NB4 (cell line): ENCODE measurements at places on chromosomes 12 and 14.

- DNase-seq = no peak
Observed at GRCh38 chr14:53183056-53183455, 29.9 kb upstream of the DDHD1 start.

DNA sequence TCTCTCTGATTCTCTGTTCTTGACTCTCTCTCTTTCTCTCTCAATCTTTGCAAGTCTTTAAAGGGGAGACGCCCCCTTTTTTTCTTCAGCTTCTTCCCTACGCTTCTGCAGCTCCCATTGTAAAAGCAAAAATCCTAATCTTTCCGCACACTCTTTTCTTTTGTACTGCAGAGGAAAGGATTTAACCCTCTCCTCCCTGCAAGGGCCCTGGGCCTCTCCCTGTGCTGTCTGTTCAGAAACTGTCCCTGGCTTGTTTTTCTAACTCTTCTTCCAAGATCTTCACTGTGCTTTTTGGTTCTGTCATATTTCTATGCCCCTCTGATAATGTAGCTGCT is 10.9 kb upstream of the SALL2 start:
- DNase-seq = no peak

GRCh38 chr12:110088936-110089335 is 35.2 kb upstream of the IFT81 start:
- DNase-seq = peak; percentile 71

GRCh38 chr14:91349481-91350074 is 68.0 kb downstream of the CCDC88C start:
- DNase-seq = no peak

GRCh38 chr14:79730953-79731352 is 480.4 kb downstream of the DIO2 start:
- no peak for DNase-seq

- no peak for DNase-seq
Observed at GRCh38 chr14:90344331-90345238, 12.8 kb upstream of the NRDE2 start.

- DNase-seq = peak; percentile 40
Observed at GRCh38 chr12:82688596-82688995, 1.9 kb downstream of the TMTC2 start.

DNA sequence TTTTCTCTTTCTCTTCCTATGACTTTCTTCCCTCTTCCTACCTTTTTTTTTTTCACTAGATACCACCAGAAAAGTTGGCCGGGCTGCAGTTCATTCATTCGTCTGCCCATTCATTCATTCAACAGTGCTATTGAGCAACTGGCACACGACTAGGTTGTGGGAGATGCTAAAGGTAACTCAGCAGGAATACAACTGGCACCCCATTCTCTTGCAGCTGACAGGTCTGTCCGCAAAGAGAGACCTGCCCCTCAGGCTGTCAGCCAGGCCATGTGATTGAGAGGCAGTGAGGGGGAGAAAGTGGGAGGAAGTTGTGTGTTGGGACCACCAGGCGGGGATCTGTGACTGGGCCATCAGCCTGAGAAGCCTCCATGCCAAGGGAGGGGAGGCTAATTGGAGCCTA is 105.2 kb downstream of the TSPAN9 start:
- DNase-seq = no peak

GRCh38 chr12:92703786-92704185 is 997 bp downstream of the PLEKHG7 start:
- no peak for DNase-seq

DNA sequence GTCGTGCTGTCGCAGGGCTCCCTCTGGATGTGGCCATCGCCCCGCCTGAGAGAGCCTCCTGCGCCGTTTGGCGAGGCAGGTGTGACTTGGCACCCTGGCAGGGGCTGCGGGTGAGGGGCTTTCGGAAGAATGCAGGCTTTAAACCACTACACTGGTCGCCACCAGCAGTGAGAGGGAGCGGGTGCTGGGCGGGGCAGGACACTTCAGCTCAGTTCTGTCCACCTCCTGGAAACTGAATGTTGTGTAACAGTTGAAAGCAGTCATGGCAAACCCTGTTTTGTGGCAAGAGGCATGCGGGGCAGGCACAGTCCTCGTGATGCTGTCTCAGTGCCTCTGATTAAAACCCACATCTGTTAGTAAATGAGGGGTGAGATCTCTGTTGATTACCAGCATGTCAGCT is 55.9 kb downstream of the AACS start:
- DNase-seq = no peak

DNA sequence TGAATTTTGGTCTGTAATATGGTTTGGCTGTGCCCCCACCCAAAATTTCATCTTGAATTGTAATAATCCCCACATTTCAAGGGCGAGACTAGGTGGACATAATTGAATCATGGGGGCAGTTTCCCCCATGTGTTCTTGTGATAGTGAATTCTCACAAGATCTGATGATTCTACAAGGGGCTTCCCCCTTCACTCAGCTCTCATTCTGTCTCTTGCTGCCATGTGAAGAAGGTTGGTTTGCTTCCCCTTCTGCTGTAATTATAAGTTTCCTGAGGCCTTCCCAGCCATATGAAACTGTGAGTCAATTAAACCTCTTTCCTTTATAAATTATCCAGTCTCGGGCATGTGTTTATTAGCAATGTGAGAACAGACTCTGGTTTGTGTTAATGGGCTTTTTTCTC is 5.9 kb downstream of the LRRC9 start:
- DNase-seq = no peak

DNA sequence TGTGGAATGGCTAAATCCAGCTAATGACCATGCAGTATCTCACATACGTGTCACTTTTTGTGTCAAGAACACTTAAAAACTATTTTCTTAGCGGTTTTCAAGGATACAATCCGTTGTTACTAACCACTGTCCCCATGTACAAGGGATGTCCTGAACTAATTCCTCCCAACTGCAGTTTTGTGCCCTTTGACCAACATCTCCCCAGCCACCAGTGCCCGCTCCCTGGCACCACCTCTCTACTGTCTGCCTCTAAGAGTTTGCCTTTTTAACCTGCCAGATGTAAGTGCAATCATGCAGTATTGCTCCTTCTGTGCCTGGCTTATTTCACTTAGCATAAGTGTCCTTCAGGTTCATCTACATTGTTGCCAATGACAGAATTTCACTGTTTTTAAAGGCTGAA is 315.7 kb downstream of the TMEM121 start:
- DNase-seq = no peak

DNA sequence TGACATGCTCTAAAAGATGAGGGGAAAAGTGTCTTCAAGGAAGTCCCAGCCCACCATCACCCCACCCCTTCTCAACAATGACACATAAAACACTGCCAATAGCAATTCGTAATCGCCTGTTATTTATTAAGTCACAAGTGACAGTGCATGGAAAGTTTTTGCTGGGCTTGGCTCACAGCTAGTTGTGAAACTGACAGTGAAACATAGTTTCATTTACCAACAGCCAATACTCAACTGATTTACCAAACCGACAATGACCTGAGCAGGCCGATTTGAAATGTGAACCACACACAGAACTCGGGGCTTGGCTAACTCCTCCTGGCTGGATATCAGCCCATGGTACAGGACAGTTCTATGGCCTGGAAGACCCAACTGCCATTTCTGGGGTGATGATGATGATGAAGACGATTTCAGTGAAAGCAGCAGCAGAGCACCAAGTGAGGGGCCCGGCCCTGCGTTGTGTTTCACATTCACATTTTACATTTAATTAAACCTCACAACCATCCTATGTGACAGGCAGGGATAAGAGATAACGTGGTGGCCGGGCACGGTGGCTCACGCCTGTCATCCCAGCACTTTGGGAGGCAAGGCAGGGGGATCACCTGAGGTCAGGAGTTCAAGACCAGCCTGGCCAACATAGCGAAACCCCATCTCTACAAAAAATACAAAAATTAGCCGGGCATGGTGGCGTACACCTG is 42.7 kb downstream of the CAMKK2 start:
- DNase-seq = no peak

DNA sequence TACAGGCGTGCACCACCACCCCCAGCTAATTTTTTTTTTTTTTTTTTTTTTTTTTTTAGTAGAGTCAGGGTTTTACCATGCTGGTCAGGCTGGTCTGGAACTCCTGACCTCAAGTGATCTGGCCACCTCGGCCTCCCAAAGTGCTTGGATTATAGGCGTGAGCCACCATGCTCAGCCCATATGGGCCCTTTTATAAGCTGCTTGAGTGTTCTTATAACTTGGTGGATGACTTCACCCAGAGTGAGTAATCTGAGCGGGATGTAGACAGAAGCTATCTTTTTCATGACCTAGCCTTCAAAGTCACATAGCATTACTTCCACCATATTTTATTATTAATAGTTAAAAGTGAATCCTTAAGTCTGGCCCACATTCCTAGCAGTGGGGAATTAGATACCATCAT is 16.4 kb downstream of the BBOF1 start:
- no peak for DNase-seq

- no peak for DNase-seq
Observed at GRCh38 chr14:65696801-65697200, 284.3 kb downstream of the FUT8 start.

GRCh38 chr12:110102255-110102654 is 21.9 kb upstream of the IFT81 start:
- DNase-seq = peak; percentile 87

GRCh38 chr14:101560534-101561113 is 671 bp upstream of the DIO3 start:
- DNase-seq = no peak

DNA sequence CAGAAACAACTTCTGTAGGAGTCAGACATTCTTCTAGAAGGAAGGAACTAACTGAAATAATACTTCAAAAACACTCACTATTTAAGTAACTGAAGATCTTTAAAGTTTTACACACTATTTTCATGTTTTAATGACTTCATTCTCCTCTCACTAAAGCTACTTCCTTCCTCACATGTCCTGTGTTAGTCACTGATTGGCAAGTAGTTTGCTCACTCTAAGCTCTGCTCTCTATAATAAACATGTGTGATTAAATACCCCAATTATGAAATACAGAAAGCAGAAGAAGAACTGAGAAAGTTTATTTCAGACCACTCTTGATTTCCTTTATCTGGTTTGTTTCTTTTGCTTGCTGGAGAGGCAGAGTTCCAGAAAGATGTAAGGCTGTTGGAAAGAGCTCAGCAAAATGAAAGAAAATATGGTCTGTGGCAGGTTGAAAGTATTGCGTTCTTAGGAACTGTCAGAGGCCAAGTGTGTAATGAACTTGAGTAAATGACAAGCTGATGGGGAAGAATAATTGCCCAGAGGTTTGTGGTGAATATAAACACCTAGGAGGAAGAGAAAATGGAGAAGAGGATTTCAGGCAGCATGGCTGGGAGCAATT is 522.0 kb upstream of the SEL1L start:
- DNase-seq = no peak

- DNase-seq = no peak
Observed at GRCh38 chr12:57126561-57126960, 1.7 kb upstream of the LRP1 start.

GRCh38 chr14:55802986-55803872 is 223.2 kb downstream of the KTN1 start:
- peak; percentile 25 for DNase-seq

- DNase-seq = no peak
Observed at GRCh38 chr12:31482816-31483215, 108.1 kb downstream of the DENND5B start.

DNA sequence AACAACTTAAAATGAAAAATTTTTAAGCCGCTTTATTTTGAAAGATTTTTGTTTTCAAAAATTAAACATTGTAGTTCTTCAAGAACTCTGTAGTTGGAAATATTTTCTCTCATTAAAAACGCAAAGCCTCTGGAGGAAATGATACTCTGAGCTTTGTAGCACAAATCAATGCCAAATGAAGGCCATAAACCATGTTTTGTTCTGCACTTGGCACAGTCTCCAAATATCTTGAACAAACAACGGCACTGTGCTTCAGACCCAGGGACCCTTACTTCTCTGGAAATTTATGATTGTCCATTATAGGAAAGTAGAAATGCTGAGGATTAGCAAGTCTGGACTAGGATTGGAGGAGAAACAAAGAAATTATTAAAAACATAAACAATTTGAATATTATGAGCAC is 160.8 kb upstream of the BMP4 start:
- DNase-seq = no peak

DNA sequence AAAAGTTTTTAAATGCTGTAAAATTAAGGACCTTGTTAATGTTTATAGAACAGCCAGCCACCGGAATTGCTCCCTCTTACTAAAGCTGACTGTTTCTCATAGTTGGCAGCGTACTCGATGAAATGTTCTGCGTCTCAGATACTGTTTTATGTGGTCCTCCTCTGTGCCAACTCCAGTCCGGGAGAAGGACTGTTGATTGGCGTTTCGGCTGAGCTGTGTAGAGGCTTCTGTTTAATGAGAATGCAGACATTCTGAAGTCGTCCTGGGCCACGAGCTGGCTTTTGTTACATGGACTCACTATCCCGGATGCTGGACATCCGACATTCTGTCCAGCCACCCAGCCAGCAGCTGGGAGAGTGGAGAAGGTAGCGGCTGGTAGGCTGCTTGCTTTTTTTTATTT is 75.4 kb downstream of the WDR20 start:
- no peak for DNase-seq

- DNase-seq = no peak
Observed at GRCh38 chr14:55099756-55100155, 29.3 kb upstream of the LGALS3 start.

- DNase-seq = peak; percentile 83
Observed at GRCh38 chr12:66269757-66270383, 32.4 kb upstream of the HELB start.

DNA sequence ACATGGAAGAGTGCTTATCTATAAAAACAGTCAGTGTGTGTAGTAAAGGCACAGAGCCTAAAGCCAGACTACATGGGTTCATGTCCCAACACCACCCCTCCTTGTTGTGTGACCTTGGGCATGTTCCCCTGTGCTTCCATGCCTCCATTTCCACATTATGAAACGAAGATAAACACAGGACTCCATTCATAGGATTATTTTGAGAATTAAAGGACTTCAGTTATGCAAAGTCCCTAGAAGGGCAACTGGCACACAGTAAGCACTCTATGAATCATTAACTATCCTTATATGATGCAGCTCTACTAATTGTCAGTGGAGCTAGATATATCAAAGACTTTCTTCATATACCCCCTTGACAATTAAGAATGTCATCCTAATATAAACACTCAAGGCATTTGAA is 17.8 kb downstream of the IFNG-AS1 start:
- no peak for DNase-seq

DNA sequence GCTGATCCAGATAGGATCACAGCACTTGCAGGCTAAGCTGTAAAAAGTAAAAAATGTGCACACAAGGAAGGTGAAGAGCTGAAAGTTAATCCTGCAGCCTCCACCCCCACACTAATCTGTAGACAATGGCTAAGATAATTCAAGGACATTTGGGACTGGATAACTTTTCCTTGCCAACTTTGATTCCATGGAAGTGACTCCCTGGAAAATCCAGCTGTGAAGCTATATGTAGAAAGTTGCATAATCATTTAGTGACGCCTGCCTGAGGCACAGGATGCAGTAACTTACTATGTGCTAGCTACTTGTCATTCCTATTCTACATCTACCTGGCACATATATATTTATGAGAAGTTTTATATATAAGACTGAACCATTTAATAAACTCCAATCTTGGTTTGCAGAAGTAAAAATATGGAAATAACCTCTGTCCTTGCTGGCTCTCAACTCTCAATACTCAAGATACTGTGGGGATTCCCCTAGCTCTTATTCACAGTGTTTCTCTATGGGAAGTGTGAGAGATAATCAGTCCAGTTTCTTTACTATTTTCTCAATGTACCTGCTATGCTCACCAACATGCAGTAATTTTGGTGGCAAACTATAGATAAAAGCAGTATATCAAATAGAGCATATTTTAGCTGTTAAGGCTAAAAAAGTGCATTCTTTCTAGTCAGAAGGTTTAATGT is 14.8 kb downstream of the LDHB start:
- no peak for DNase-seq

GRCh38 chr12:122669397-122670070 is 33.6 kb downstream of the HCAR2 start:
- no peak for DNase-seq

GRCh38 chr12:131688131-131688844 is 22.6 kb upstream of the SFSWAP start:
- no peak for DNase-seq
